Stimulated activated CD8-positive, alpha-beta memory T cell treated with anti-CD3 and anti-CD28 coated beads, Interleukin-4, amount 100 ng/mL, for 24 hours (primary cell): ENCODE measurements at places on chromosomes 3 and 15.

- no peak for DNase-seq
These were observed 449.9 kb downstream of the FHIT start for GRCh38 chr3:60801307-60801706.

DNA sequence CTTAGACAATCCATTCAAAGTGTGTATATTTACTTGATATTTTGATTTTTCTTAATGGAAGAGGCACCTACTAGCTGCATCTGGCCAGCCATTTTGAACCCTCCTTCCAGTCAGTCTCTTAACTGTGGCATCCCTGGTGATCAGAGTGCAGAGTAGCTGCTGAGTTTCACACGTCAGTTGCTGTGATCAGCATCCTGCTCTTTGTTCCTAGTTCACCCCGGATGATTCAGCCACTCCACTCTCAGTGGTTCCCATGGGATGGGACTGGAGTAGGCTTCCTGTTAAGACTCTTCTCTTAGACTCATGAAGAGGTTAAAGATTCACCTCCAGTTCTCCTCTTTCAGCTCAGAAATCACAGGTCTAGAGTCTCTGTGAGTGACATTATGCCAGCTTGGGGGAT, 75.8 kb downstream of the STXBP5L start:
- DNase-seq = no peak

- no peak for DNase-seq
These were observed 215.3 kb downstream of the ROBO2 start for GRCh38 chr3:77254967-77255831.

GRCh38 chr3:49707113-49707480, 12.4 kb downstream of the AMIGO3 start:
- DNase-seq = no peak

DNA sequence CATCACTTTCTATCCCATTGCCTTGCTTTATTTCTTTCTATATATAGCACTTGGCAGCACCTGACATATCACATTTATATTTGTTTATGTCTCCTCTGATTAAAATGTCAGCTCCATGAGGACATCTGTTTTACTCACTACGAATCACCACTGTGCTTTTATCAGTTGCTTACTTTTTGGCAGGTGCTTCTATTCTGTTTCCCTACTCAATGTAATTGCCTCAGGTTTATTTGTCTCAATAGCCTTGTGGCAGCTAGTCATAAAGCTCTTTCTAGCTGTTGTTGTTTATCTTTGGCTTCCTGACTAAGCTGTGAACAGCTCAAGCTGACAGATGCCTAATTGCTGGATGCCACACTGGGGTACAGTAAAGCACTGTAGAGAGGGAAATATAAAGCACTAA, 85.5 kb downstream of the VPS13C start:
- DNase-seq = no peak

DNA sequence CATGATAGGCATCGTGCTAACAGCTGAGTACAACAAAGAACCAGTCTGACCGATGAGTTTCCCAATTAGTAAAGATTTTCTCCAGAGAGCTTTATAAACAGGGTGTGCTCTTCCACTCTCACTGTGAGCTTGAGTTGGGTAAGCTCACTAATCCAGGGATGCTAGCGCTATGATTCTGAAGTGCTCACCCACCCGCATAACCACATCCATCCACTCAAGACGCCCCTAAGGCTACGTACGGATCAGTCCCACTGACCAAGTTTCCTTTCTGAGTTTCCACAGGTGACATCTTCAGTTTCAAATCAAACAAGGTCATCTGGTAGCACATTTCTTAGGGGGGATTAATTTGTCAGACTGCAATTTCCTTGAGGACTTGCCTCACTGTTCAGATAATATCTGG, 141.1 kb upstream of the ABI3BP start:
- no peak for DNase-seq

DNA sequence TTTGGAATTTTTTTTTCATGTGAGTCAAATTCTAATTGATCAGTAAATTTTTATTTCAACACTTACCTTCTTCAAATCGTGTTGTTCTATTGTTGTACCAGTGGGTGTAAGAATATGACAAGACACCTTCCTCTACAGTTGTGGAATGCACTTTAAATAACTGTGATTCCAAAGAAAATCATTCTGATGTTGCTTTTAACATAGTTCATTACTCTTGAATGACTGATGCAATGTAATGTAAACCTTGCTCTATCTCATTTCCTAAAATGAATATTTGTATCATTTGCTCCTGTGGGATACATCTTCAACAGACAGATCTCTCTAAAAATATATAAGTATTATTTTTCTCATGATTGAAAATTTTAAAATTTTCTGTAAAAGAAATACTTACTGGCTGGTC, 313.4 kb downstream of the RBMS3 start:
- DNase-seq = no peak

GRCh38 chr3:114223143-114223542, 14.2 kb downstream of the ZNF80 start:
- DNase-seq = no peak

GRCh38 chr3:14795996-14796395, 22.8 kb upstream of the FGD5 start:
- no peak for DNase-seq
